ENCODE measurements at places on chromosomes 4 and X.

DNA sequence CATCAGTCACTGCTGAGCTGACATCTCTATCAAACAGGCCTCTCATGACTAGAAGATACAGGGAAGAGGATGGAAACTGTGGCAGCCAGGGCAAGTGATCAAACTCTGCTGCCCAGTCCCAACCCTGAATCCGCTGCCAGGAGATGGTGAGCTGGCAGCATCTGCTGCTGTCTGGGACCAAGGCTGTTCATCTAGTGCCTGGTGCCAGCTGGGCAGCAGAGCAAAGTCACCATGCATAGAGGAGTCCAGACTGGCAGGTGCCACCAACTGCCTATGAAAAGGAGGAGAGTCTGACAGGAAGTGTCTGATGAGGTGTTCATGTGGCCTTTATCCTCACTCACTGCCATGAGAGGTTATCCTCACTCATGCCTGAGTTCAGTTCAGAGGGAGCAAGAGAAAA, 518.9 kb downstream of the MID1IP1 start:
- DNase-seq, result peak; percentile 55

- no peak for DNase-seq
These were observed 244.4 kb downstream of the DCLK2 start for GRCh38 chr4:150322646-150323045.

- DNase-seq, result no peak
These were observed 17.4 kb downstream of the QDPR start for GRCh38 chr4:17494258-17495190.

DNA sequence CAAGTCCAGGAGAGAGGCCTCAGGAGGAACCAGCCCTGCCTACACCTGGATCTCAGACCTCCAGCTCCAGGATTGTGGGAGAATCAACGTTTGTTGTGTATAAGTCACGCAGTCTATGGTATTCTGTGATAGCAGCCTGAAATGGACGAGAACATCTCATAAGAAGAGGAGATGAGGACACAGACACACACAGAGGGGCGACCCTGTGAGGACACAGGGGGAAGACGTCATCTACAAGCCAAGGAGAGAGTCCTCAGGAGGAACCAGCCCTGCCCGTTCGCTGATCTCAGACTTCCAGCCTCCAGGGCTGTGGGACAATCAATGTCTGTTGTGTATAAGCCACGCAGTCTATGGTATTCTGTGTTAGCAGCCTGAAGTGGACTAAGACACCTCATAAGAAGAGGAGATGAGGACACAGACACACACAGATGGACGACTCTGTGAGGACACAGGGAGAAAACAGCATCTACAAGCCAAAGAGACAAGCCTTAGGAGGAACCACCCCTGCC, 20.3 kb downstream of the P2RY8 start:
- DNase-seq, result peak; percentile 53

DNA sequence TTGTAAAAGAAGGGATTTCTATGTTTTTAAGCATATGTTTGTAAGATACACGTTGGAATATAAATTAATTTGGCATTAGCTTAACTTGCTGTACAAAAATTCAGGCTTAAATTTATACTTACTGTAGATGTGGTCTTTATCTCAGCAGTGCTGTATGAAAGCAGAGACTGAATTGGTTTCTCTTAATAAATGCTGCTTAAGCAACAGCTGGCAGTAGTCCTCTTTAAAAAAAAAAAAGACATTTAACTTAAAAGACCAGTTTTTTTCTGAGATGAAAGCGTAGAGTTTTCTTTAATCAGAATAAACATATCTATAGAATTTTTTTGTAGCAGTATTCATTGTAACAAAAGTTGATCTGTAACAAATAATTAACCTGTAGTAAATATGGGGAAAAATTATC, 124.6 kb downstream of the RAP1GDS1 start:
- no peak for DNase-seq

DNA sequence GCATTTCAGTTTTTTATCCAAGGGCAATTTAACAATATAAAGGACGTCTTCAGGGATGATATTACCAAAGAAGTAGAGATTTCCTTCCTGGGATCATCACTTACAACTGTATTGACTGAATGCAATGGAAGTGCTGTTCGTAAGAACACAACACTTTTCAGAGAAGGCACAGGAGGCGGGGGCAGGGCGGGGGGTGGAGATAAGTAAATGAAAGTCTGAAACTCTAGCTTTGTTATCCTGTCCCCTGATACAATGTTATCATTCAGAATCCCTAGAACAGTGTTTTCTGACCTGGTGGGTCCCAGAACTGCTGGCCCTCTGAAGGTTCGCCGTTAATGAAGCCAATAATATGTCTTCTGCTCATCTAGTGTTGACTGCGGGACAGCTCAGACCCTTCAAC, 124.6 kb downstream of the NSUN7 start:
- DNase-seq, result no peak

DNA sequence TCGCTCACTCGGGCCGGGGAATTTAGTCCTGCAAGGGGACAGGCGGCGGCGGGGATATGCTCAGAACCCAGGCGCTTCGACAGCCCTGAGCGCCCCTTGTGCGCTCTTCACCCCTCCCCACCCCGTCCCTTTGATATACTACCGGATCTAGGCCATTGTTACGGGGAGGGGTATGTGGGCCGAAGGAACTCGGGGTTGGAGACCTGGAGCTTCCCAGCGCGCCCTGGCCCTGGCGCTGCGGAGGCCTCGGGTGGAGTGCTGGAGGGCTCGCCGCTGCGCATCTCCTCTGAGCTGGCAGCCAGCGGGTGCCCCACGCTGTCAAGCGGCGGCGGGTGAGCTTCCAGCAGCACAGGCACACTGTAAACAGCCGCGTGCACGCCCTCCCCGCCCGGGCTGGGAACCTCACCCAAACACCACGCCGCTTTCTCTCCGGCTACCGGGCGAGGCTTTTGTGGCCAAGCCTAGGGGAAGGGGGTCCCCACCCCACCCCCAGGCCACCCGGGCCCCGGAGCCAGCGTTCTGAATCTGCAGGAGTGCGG, 54.5 kb upstream of the BCOR start:
- peak; percentile 71 for DNase-seq

DNA sequence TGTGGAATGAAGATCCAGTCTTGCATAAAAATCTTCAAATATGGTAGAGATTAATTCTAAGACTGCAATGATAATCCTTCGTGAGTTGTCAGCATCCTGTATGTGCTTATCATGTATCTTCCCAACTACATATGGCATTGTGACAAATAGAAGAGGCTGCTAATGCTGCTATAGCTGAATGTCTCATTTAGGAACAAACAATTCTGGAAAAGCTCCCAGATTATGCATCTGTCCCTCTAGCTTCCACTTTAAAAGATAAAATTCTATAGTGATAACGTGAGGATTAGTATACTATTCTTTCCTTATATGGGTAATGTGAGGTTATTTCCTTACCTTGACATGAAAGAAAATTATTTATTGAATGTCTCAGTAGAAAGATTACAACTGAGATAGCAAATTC, 930.9 kb downstream of the DMD start:
- no peak for DNase-seq

DNA sequence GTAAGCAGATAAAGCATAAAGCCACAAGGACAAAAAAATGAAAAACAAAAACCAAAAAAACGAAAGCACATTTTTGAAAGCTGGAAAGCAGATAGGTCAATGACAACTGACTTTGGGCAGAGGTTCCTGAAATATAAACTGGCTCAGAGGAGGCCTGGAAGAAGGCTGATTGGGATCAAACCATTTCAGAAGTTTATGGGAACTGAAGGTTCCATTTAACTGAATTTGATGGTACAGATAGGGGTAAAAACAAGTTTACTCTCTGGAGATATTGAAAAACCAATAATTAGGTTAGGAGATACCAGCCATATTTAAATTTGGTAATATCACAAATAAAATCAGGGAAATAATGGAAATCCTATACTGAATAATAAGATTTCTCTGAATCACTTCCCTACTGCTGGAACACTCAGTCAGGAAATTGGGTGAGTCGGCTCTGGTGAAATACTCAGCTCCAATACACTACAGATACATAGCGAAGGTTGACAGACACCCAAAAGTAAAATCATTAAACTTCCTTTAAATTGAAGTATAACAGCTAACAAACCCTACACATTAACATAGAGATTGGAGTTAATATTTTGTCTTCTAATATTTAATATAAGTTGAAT, 1584.3 kb downstream of the STIM2 start:
- DNase-seq, result no peak

GRCh38 chrX:8988446-8988845, 45.5 kb downstream of the FAM9B start:
- peak; percentile 59 for DNase-seq

DNA sequence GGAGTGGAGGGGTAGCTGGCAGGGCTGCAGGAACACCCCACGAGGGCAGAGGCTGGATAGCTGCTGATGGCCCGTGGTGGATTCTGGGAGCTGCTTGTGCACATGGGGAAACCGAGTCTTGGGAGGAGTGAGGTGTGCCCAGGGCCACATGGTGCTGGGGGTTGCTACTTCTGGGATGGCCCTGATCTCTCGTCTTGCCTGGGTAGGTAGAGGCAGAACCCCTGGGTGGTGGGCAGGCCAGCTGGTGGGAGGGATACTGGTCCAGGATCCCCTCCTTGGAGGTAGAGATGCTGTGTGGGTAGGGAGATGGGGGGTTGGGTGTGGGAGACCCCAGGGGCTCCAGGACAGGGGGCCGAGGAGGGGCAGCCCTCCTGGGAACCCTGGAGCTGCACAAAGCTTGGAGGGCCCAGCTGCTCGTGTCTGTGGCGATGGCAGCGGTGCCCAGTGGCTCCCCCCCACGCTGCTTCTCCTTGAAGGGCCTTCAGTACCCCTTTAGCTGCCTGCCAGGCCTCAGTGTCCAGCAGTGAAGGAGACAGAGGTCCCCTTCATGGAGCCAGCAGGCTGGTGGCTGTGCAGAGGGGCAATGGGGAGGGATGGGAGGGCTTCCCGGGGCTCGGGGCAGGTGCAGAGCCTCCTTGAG, 3.2 kb downstream of the NAT8L start:
- no peak for DNase-seq

All from activated CD8-positive, alpha-beta memory T cell treated with anti-CD3 and anti-CD28 coated beads for 24 hours (primary cell).